ENCODE measurements at places on chromosomes 12 and 14. TPM values are rescaled to one million over a fixed set of nuclear protein-coding genes. Genes with fewer than 3 reads are reported as not detected.

The SYCP3 gene
- polyA plus RNA-seq, result 0.46 TPM

DNA sequence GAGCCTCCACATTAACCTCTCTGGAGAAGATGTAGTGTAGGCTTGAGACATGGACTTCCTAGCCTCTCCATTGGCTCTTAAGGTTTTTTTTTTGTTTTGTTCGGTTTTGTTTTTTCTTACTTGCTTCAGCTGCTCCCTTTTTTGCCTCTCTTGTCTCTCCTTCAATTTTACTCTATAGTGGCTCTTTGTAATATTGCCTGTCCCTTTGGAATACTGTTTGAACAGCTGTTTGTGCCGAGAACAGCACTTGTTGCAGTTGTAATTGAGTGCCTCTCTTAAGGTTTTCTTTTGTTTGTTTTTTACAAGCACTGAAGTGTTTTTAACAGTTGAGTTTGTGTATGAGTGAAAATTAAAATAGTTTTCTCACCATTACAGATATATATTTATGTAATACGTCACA, 567.7 kb downstream of the LRFN5 start:
- no peak for DNase-seq

GRCh38 chr12:7485095-7485494, 18.5 kb downstream of the CD163 start:
- no peak for DNase-seq

DNA sequence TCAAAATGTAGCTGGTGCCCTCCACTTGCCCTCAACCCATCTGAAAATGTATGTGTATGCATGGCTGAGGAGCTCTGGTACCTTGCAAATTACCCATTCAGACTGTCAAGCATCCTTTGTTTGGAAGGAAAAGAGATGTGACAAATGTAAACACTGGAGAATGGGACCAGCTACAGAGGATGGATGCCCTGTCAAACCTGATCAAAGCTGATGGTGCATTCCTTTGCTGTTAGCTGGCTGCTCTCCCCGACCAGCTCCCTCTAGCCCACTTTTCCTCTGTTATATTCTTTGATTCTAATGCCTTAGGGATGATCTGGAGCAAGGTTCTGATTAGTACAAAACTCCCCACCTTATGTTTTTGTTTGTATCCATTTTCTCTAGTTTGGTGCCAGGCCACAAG, 310.3 kb downstream of the C12orf75 start:
- DNase-seq, result no peak

DNA sequence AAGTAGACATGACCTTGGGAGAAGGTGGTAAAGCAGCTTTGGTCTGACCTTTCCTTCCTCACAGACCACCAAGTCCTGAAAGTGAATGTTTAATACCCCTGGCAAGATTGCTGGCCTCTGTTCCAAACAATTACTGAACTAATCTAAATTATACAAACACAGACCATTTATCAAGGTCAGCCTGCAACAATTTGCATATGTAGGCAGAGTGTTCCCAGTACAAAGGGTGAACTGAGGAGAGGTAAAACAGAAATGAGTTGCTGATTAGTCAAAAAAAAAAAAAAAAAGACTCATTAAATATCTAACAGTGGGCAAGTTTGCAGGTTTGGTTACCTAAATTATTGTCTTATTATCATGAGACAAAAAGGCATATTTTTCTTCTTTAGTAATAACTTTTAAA, 506.5 kb downstream of the TMEM117 start:
- no peak for DNase-seq

DNA sequence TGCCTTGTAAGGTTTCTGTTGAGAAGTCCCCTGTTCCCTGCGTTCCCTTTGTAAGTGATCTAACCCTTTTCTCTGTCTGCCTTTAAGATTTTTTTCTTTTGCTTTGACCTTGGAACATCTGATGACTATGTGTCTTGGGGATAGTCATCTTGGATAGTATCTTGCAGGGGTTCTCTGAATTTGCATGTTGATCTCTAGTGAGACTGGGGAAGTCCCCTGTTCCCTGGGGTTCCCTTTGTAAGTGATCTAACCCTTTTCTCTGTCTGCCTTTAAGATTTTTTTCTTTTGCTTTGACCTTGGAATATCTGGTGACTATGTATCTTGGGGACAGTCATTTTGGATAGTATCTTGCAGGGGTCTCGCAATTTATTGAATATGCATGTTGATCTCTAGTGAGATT, 38.2 kb upstream of the TMX1 start:
- DNase-seq, result no peak

DNA sequence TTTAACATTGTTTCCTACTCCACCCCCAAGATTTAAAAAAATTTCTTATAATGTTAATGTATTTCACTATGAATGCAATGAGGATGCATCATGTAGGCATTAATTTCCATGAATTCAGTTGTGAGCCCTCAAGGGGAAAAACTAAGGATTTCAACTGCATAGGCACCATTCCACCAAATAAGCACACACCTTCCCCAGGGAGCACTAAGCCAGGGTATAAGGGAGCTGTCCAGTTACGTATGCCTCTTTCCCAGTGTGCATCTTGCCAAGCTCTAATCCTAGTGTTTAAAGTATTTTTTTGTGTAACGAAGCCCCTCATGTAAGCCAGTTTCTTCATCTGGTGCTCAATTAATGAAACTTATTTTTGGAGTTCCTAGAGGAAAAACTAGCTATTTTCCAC, 6.6 kb downstream of the FERMT2 start:
- no peak for DNase-seq

The CLEC2A gene
- polyA plus RNA-seq, result not detected

GRCh38 chr14:58873228-58873953, 235.6 kb downstream of the DACT1 start:
- no peak for DNase-seq

DNA sequence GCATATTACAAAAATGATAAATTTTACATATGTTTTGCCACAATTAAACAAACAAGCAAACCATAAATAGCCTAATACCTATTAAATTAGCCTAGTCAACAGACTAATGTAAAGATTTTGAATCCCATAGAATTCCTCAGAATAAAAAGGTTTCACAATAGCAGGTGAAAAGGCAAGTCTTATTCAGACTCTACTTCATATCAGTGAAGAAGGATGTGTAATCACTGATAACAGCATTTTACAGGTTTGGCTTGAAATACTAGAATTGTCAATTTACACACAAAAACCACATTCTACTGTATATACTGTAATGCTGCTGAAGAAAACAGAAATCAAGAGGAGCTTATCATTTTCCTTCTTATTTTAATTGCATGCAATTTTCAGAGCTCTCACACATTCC, 90.8 kb upstream of the SSTR1 start:
- no peak for DNase-seq

GRCh38 chr12:41221491-41221890, 33.4 kb downstream of the PDZRN4 start:
- DNase-seq, result no peak

GRCh38 chr14:77554816-77555599, 56.4 kb upstream of the ISM2 start:
- DNase-seq, result no peak

DNA sequence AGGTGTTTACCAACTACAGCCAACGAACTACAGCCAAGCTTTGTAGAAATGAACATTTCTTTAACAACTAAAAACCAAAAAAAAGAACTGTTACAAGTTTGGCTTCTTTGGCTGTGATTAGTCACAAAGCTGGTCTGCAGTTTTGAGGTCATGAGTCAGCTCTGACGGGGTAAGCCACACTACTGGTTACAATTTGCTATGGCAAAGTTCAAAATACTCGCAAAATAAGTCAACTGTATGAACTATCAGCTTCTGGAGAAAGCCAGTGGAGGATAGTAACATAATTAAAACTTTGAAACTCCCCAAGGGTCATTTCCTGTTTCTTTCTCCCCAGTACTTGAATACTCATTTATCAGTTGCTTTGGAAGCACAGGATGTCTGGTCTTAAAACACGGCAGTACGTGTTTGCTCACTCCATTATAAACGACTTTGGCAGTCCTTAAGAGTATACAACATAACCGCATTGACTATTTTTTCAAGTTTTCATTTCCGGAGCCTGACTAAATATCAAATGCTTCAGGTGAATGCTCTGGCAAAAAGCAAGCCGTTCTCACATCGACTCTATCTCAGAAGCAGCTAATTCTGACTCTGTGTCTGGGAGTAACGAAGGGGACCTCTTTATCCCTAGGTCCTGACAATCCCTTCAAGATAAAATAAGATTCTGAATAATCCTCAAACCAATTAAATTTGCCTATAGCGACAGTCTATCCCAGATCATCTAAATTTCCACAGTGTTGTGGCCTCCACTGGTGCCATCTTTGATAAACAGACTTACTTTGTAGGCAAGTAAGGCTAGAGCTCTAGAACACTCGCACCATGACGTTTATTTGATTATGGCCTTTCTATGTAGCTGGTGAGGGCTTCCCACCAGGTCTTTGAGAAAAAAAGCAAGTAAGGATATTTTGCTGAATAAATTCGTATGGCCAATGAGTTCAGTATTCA, 10.6 kb downstream of the PHLDA1 start:
- no peak for DNase-seq

DNA sequence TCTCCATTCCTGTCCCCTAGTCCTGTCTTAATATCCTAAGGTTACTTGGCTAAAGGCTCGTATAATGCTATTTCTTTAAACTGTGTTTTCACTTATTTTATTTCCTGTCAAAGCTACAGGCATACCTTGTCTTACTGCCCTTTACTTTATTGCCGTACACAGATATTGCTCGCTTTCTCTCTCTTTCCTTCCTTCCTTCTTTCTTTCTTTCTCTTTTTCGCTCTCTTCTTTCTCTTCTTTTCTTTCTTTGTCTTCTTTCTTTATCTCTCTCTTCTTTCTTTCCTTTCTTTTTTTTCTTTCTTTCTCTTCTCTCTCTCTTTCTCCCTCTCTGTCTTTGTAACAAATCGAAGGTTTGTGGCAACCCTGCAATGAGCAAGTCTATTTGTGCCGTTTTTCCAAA, 123.9 kb upstream of the ARHGAP5 start:
- no peak for DNase-seq

DNA sequence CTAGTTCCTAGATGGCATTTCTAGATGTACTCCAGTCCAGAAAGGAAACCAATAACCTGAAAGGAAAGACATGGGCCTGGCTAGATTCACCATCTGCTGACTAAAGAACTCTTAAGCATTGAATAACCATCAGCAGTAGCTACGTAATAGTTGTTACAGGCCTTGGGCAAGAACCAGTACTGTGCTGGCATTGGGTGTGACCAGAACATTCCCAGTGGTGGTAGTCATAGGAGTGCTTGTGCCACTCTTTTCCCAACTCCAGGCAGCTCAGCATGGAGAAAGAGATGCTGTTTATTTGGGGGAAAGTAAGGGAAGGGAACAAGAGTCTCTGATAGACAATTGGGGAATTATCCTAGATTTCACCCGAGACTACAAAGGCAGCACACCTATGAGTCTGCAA, 333.3 kb downstream of the SLC16A7 start:
- DNase-seq, result no peak
